Cerebellar nuclear complex (tissue), 1 donor: ENCODE measurements at places on chromosomes 13 and 19.
A peak's percentile ranks its signal among the peaks of the same experiment; 100 is the strongest.

DNA sequence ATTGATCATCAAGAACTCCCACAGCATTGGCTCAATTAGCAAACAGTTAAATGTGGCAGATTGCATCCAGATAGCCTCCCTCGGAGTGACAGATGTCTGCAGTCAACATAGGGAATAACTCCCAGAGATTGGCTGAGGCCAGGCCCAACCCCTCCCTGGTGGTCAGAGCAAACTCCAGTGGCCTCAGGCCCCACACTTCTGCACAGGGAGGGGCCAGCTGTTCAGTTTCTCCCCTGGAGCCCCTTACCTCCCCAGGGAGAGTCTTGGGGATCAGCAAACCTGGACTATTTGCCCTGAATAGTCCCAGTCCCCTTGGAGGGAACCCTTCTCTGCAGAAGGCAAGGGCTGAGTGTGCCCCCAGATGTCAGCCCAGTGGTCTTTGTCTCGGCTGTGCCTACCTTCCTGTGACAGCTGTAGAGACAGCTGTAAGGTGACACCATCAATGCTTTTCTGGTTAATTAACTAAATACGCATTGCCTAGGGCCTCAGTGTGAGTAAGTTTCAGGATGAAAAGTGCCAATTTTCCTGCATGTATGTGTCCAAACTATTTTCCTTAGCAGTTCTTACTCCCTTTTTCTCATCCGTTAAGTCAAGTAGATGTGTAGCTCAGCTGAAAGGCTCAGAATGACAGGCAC lies 102.7 kb upstream of the UQCRFS1 start:
- no peak for DNase-seq

- DNase-seq: no peak
Measured at GRCh38 chr19:45498411-45499195, at the start of gene PPM1N. Gene PPM1N (plus strand): TSS chr19:45498443. CDS start chr19:45498473, 30 bp downstream.

- no peak for DNase-seq
Measured at GRCh38 chr13:79393564-79394249, 12.3 kb downstream of the RBM26 start.

GRCh38 chr13:50910485-50910805 lies 854 bp downstream of the RNASEH2B start:
- no peak for DNase-seq

DNA sequence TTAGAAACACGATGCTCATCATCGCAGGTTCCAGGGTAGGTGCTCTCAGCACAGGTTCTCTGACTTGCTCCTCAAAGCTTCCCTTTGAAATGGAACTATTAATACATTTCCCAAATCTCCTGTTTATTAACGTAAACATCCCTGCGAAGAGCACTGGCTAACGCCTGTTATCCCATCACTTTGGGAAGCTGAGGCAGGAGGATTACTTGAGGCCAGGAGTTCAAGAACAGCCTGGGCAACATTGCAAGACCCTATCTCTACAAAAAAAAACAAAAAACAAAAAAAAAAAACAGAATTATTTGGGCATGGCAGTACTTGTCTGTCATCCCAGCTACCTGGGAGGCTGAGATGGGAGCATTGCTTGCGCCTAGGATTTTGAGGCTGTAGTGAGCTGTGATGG lies 18.7 kb downstream of the CEACAM16 start:
- no peak for DNase-seq

GRCh38 chr19:36775768-36776167 lies 3.2 kb upstream of the ZNF850 start:
- DNase-seq: peak; percentile 30

DNA sequence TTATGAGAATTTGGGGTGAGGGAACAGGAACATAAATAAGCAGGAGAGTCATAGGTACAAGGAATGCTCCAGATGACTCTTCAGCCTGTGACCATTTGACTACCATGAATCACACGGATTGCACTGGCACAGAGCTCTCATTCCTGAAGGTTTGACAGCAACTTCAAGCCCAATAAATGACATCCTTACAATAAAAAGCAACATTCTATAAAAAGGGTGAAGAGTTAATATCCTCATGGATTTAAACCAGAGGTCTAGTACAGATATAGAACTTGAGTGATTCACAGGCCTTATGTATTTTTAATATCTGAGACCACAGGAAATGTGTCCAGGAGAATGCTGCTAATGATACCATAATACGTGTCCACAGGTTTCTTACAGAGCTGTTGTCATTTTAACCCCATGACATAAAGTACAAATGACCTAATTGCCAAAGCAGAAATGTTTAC lies 158.1 kb downstream of the IRS2 start:
- no peak for DNase-seq

DNA sequence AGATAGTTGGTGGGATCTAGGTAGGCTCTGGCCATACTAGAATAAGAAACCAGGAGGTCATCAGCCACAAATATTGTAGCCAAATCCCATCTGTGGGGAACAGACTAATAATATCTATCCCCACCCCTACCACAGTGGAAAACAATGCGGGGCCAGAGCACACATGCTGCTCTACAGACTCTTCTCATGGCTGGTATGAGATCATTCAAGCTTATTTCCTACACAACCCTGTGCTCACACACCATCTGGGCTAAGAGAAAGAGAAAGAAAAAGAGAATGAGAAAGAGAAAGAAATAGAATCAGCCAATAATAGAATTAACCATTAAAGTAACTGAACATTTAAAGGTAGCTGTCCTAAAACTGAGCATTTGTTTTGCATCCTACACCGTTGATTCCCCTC lies 1268.4 kb upstream of the SPRY2 start:
- DNase-seq: no peak

- no peak for DNase-seq
Measured at GRCh38 chr19:47124937-47125668, 5.5 kb upstream of the SAE1 start.

DNA sequence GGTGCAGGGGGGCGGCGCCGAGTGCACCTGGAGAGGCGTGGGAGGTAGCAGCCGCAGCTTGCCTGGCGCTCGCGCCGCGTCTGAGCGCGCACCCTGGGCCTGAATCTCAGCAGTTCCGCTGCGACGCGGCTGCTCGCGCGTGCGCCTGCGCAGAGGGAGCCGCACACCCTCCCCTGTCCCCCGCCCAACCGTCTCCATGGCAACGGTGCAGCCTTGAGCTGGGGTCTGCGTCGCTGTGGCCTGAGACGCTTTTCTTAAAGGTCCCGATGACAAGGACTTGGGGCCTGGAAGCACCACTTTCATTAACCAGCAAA lies at the start of gene PNMA8B:
PNMA8B (minus strand) TSS at position 82 of the 314 bp plus-strand sequence. CDS start 402 bp downstream, outside the sequence.
- DNase-seq: peak; percentile 52

GRCh38 chr13:74136084-74136658 lies 2.0 kb upstream of the KLF12 start:
- peak; percentile 27 for DNase-seq

- DNase-seq: no peak
Measured at GRCh38 chr13:102718746-102719145, 23.9 kb upstream of the METTL21C start.

GRCh38 chr13:30037766-30038165 lies 187.3 kb upstream of the UBL3 start:
- DNase-seq: no peak

- no peak for DNase-seq
Measured at GRCh38 chr19:927780-928401, 2.1 kb downstream of the ARID3A start.

- DNase-seq: no peak
Measured at GRCh38 chr13:72853000-72853399, 71.1 kb downstream of the PIBF1 start.

GRCh38 chr19:48642862-48643261 lies 3.1 kb downstream of the CA11 start:
- no peak for DNase-seq

GRCh38 chr13:28611654-28612131 lies 47.2 kb upstream of the POMP start:
- DNase-seq: no peak

DNA sequence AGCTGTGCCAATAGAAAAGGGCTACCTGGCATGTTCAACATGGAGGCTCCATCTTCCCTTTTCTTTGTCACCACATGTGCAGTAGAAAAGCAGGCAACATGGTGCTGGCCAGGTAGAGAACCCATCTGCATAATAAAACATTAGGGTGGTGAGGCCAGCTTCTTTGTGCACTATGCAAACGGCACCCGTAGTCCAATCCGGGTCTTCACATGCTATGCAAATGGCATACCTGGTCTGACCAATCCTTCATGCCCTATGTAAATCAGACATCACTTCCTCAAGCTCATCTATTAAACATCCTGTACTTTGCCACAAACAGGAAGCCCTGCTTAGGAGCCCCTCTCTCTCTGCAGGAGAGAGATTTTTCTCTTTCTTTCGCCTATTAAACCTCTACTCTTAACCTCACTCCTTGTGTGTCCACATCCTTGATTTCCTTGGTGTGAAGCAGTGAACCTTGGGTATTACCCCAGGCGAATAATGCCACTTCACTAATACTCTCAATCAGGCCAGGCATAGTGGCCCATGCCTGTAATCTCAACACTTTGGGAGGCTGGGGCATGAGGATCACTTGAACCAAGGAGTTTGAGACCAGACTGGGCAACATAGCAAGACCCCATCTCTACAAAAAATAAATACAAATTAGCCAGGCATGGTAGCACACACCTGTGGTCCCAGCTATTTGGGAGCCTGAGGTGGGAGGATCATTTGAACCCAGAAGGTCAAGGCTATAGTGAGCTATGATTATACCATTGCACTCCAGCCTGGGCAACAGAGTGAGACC lies 111.3 kb upstream of the MRI1 start:
- no peak for DNase-seq

- no peak for DNase-seq
Measured at GRCh38 chr19:35902870-35903475, 644 bp downstream of the HCST start.
